ENCODE measurements at places on chromosomes 3 and 15. TPM values are rescaled to one million over a fixed set of nuclear protein-coding genes. Genes with fewer than 3 reads are reported as not detected.

GRCh38 chr15:73900095-73900712 lies 26.1 kb upstream of the LOXL1 start:
- no peak for DNase-seq

DNA sequence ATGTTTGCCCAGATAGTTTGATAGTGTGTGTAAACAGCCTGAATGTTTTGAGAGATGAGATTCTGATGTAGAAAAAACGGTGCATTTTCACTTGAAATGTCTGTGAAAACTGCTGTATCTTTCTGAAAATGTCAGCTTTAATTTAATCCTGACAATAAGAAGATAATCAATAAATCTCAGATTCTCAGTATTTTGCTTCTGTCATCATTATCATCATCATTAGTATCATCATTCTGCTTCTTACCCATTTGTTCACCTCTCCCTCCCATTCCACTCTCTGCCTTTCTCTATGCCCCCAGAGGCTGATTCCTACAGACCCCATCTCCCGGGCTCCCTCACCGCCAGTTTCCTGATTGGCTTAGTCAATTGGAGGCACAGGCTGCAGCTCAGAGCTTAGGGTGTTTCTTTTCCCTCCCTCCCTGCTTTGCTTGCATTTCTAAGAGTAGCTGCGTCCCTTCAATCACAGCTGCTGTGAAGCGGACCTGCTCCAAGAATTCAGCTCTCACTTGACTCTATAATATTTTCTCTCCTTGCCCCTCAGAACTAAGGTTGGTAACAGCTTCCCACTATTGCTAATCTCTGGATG lies 8.2 kb upstream of the SNTN start:
- no peak for DNase-seq

GRCh38 chr3:37967260-37967881 lies 23.2 kb upstream of the VILL start:
- DNase-seq, result no peak

GRCh38 chr15:77907824-77908751 lies 169.4 kb downstream of the TBC1D2B start:
- peak; percentile 60 for DNase-seq

- no peak for DNase-seq
These were observed 35.2 kb upstream of the MYLK start for GRCh38 chr3:123919353-123919752.

DNA sequence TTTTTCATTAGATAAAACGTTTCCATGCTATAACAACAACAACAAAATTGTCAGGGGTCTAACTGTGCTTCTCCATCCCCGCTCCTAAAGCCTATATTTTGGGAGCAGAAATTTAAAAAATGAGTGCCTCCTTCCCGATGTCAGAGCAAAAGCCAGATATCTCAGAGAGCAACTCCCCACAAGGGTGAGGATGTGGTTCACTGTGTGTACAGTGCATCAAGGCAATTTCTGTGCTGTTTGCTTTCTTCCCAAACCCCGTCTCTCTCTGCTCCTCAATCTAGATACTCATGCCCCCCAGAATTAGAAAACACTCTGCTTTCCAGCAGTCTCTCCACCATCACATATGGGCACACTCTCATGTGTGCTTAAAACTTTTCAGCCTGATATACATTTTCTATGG lies 76.7 kb upstream of the MBNL1 start:
- DNase-seq, result no peak

GRCh38 chr3:40660554-40660953 lies 135.8 kb downstream of the ZNF621 start:
- no peak for DNase-seq

DNA sequence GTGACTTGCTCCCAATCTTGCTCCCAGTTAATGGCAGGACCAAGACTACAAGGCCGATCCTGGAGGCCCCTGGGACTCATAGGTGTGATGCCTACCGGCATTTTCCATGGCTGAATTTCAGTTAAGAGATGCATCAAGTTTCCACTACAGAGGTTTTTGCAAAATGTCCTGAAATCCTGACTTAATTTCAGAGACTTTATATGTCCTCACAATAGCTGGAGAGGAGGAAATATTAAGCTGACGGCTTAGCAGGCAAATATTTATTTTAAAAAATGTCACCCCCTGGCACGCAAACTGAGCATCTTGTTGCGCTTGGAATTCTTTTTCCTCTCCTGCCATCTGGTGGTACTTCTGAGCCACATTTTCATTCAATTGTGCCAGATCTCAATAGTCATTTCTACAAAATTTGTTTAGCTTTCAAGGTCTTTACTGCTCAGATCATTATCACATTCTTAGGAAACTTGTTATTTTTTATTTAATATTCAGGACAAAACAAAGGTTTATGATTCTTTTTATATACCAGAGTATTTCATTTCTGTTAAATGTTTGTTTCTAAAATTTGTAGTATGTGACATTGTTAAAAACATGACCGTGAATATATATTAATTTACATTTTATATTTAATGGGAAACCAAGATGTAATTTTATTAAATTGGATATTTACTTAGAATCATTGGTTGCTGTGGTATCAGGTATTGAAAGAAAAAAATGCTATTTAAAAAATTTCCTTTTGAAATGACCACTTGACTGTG lies 189.2 kb upstream of the THRB start:
- no peak for DNase-seq

DNA sequence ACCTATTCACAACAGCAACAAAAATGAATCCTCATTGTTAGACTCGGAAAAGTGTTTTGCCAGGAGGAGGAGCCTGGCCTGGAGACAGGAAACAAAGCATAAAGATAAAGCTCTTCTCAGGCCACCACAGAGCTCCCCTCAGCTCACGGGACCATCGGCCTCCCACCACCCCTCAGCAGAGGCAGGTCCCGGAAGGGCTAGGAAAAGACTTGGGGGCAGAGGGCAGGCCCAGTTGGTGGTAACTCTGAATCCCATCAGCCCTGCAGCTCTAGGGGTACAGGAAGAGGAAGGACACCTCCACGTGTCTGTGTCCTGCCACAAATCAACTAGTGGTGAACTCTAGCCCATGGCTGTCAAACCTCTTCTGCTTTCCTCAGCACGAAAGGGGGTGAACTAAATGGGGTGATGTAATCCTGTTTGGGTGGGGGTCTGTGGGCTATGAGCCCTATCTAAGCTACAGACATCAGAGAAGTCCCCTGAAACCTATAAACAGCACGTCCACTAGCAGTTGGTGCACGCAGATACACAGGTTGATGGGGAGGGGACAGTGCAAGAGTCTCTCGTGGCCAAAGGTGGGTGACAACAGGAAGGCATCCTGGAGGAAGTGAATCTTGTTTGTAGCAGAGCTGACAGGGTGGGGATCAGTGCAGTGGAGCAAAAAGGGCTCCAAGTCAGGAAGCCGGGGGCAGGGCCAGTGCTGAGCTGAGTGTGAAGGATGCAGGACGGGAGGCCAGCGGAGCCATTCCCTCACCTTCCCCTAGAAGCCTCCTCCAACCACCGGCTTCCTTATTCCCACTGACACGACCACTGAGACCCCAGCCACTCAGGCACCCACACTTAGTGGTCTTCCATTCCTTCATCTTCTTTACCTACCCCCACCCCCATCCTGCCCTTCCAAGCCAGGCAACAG lies 111.1 kb upstream of the HACD2 start:
- DNase-seq, result no peak

GRCh38 chr15:88568589-88568988 lies 22.1 kb upstream of the DET1 start:
- no peak for DNase-seq

- no peak for DNase-seq
These were observed 11.2 kb upstream of the ACTL6A start for GRCh38 chr3:179551349-179552105.

- DNase-seq, result no peak
These were observed 24.5 kb upstream of the TM4SF1 start for GRCh38 chr3:149401926-149402310.

DNA sequence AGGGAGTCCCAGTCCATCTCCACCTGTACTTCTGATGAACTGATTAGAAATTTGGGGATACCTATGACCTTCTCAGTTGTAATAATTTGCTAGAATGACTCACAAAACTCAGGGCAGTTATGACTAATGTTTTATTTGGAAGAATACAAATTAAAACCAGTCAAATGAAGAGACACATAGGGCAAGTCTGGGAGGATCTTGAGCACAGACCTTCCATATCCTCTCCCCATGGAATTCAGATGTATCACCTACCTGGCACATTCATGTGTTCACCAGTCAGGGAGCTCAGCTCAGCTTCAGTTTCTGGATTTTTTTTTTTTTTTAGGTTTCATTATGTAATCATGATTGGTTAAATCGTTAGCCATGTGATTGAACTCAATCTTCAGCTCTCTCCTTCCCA lies 247.7 kb downstream of the VGLL3 start:
- DNase-seq, result no peak

- peak; percentile 4 for DNase-seq
These were observed 16.3 kb upstream of the NOX5 start for GRCh38 chr15:68997930-68998777.

DNA sequence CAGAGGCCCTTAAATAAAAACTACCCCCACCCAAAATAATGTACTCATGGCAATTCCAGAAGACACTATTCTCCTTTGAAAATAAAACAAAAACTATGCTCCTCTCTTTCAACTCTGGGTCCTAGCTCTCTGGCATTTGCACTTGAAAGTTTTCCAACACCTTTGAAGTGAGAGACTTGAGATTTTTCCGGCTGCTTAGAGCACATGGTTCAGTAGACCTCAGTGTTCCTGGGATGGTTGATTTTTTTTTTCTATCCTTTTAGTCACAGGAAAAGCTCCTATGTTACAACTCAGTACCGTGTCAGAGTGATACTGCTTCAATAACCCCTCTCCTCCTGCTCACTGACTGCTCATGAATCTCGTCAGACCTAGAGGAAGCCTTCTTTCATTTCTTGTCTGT lies 118.3 kb upstream of the TUSC7 start:
- no peak for DNase-seq

DNA sequence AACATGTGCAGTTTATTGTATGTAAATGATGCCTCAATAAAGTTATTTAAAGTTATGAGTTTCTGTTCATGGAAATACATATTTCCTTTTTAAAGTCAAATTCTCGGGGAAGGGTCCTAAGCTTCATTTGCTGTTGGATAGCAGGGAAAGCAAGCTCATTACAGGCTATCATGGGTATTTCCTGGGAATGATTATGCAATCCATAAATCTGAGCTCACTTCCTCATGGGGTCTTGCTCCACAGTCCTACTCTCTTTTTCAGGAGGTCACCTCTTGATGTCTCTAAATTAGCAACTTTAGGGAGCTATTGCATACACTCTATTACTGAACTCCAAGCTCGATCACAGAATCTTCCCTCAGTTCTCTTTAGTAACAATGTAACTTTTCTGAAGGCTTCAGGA lies 69.9 kb upstream of the TP63 start:
- no peak for DNase-seq

CFAP44 gene
- 11.6 TPM for total RNA-seq

DUOX1 gene
- total RNA-seq, result 5.5 TPM

GRAMD1C gene
- total RNA-seq, result 7.3 TPM

CCDC50 gene
- total RNA-seq, result 47.4 TPM

DZIP1L gene
- 17.8 TPM for total RNA-seq

NTRK3 gene
- 2.9 TPM for total RNA-seq

ANKUB1 gene
- not detected for total RNA-seq

LTK gene
- total RNA-seq, result 0.51 TPM

BUB1B gene
- total RNA-seq, result 21.8 TPM

CCDC39 gene
- total RNA-seq, result not detected
